ENCODE measurements at places on chromosomes 1 and 21.

GRCh38 chr21:25682382-25682781, 43.3 kb downstream of the JAM2 start:
- H3K27me3 ChIP-seq, result no peaks in the 10 kb centered on the region
- no peaks in the 10 kb centered on the region for H3K4me1 ChIP-seq
- H3K27ac ChIP-seq, result no peak overlapping the region
- H3K4me3 ChIP-seq, result no peak overlapping the region

DNA sequence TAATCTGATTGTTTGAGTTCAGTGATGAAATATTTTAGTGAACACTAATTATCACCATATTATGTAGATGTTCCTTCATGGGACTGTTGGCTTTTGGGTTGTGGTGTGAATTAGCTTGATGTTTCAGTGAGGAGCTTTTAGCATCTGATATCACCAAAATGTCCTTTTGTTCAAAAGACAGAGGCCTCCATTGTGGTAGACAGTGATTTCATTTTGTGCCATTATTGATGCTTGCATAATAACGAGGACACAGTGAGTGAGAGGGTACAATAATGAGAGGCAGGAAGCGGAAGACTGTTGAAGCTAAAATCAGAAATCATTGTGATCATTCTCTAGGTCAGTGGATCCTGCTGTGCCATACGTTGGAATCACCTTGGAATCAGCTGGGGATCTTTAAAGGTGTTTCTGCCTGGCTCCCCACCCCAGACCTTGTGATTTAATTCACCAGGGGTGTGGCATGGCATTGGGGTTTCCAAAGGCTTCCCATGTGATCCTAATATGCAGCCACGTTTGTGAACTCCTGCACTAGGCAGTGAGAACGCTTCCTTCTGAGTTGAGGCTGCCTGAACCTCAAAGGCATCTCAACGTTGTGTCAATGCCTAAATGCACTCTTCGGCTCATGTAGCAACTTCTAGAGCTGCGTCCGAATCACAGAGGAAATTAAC, 82.1 kb upstream of the KIF1B start:
- peaks cover 6% of the 10 kb centered on the region for H3K36me3 ChIP-seq
- no peaks in the 10 kb centered on the region for H3K4me1 ChIP-seq
- DNase-seq, result no peak
- H3K27me3 ChIP-seq, result no peaks in the 10 kb centered on the region

DNA sequence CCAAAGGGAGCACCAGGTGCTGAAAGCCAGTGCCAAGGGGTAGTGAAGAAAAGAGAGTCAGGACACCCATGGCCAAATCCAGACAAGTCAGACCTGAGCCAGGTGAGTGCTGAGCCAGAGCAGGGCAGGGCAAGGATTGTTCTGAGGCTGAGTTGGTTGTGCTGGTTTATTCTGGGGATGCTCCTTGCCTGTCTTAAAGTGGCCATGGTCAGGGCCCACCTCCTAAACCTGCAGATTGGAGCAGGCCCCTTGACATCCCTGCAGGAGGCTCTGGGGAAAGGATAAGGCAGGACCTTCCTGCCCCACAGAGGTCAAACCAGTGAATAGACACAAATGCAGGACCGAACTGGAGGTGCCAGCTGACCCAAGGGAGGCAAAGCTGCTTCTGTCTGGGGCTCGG, 138.4 kb downstream of the HIVEP3 start:
- no peak overlapping the region for H3K4me3 ChIP-seq
- no peaks in the 10 kb centered on the region for H3K36me3 ChIP-seq
- no peak overlapping the region for H3K27ac ChIP-seq
- H3K4me1 ChIP-seq, result no peaks in the 10 kb centered on the region

DNA sequence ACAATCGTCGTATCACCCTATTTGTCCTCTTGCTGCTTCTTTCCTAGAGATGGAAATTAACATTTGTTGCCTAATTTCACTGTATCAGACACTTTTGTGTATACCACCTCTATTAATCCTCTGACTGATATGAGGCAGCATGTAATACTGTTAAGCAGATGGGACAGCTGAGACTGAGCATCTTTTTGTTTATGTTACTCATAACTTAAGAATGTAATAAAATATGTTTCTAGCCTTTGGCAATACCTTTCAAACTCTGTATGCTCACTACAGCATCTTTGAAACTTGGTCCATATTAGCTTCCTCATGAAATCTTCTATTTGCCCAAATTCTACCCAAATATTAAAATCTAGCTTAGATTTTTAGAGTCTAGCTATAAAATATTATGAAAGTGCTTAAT, 2.3 kb downstream of the OR14K1 start:
- no peaks in the 10 kb centered on the region for H3K4me1 ChIP-seq
- no peak for DNase-seq
- no peaks in the 10 kb centered on the region for H3K27me3 ChIP-seq

DNA sequence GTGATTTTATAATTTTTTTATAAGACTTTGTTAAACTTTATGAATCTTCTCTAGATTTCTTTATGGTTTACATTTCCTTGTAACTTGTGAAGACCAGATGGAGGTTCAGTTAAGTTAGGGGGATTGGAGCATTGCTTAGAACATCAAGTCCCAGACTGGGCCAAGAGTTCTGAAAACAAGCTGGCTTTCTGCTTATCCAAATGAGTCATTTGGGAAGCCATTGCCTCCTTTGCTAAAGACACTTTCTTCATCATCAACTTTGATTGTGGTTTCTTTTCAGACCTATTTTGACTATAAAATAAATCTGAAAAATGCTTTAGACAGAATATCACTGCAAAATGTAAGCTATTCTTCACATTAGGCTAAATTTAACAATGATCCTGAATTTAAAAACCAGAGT, 446.8 kb downstream of the USP25 start:
- H3K27ac ChIP-seq, result no peak overlapping the region
- H3K4me1 ChIP-seq, result no peaks in the 10 kb centered on the region
- no peak for DNase-seq
- no peaks in the 10 kb centered on the region for H3K27me3 ChIP-seq

GRCh38 chr1:65596768-65597167, 176.3 kb downstream of the LEPR start:
- no peaks in the 10 kb centered on the region for H3K4me1 ChIP-seq
- no peak overlapping the region for H3K4me3 ChIP-seq
- H3K27me3 ChIP-seq, result no peaks in the 10 kb centered on the region
- no peak for DNase-seq

DNA sequence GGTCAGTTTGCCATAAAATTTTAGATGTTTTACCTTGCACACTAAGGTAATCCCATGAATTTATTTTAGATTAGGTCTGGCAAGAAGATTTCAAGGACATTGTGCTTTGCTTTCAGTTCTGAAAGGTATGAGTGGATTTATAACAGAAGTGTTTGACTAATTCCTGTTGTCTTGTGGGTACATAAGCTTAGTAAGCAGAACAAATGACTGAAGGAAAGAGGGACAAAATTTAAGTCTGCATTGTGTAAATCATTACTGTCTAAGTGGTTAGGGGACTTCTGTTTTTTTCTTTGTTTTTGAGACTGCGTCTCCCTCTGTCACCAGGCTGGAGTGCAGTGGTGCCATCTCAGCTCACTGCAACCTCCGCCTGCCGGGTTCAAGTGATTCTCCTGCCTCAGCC, 60.1 kb downstream of the PKN2 start:
- no peaks in the 10 kb centered on the region for H3K27me3 ChIP-seq
- H3K36me3 ChIP-seq, result no peaks in the 10 kb centered on the region
- DNase-seq, result no peak
- H3K4me1 ChIP-seq, result no peaks in the 10 kb centered on the region

DNA sequence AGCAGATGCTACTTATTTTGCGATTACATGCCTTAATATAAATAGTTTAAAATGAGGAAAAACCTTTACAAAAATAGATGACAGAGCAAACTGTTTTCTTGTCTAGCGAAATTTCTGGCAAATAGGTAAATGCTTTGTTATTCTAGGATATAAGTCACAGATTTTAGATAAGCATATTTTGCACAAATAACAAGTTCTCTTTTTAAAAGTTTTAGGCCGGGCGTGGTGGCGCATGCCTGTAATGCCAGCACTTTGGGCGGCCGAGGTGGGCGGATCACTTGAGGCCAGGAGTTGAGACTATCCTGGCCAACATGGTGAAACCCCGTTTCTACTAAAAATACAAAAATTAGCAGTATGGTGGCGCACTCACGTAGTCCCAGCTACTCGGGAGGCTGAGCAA, 20.3 kb upstream of the ERRFI1 start:
- H3K4me1 ChIP-seq, result peaks cover 6% of the 10 kb centered on the region
- H3K27ac ChIP-seq, result no peak overlapping the region

GRCh38 chr1:204282761-204283221, 69.0 kb upstream of the GOLT1A start:
- no peak overlapping the region for H3K4me3 ChIP-seq
- no peaks in the 10 kb centered on the region for H3K36me3 ChIP-seq
- peaks cover 3% of the 10 kb centered on the region for H3K4me1 ChIP-seq
- no peaks in the 10 kb centered on the region for H3K27me3 ChIP-seq
- no peak for DNase-seq

DNA sequence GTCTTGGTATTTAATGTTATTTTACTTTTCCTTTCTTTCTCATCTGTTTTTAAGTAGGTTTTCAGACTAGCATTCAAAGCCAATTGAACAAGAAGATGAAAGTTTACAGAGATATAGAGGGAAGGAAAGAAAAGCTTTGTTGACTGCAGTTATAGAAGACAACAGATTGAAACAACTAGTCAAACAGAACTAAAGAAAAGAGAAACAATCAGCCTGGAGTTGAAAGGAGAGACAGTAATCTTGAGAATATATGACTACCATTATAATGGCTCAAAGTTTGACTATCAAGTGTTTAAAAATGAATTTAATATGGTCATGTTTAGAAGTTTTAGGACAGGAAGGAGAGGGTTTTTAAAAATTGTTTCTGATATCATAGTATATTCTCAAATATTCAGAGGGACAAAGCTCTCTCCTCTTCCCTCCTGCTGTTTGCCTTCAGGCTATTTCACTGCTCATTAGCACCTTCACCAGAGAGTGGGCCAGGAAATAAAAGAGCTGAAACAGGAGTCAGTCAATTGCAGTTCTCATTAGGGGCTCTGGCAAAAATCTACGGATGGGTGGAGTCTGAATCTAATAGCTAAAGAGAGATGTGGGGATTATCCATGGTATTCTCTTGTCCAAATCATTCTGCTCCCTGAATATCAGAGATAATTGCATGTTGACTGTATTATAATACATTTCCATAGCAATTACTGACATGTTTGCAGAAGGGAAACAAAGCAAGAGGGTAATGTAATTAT, 577.8 kb downstream of the BRINP3 start:
- no peaks in the 10 kb centered on the region for H3K4me1 ChIP-seq
- H3K27ac ChIP-seq, result no peak overlapping the region
- no peak for DNase-seq
- H3K4me3 ChIP-seq, result no peak overlapping the region
- no peaks in the 10 kb centered on the region for H3K27me3 ChIP-seq

GRCh38 chr1:185045814-185046492, 595 bp downstream of the RNF2 start:
- H3K36me3 ChIP-seq, result no peaks in the 10 kb centered on the region
- no peaks in the 10 kb centered on the region for H3K4me1 ChIP-seq
- no peak for DNase-seq
- no peaks in the 10 kb centered on the region for H3K27me3 ChIP-seq
- peak overlapping the region; percentile 81 for H3K4me3 ChIP-seq
